ENCODE measurements at places on chromosomes 4 and X.

- no peak for DNase-seq
These were observed at the start of gene ANXA10 for GRCh38 chr4:168092176-168092712. Gene ANXA10 (plus strand): TSS chr4:168092537. CDS start chr4:168092701, 164 bp downstream.

GRCh38 chrX:96170626-96171025 lies 514.0 kb upstream of the DIAPH2 start:
- DNase-seq, result no peak

GRCh38 chrX:3134316-3134945 lies 93.2 kb downstream of the ARSF start:
- DNase-seq, result no peak

- DNase-seq, result no peak
These were observed 120.1 kb downstream of the AFF1 start for GRCh38 chr4:87054900-87055299.

DNA sequence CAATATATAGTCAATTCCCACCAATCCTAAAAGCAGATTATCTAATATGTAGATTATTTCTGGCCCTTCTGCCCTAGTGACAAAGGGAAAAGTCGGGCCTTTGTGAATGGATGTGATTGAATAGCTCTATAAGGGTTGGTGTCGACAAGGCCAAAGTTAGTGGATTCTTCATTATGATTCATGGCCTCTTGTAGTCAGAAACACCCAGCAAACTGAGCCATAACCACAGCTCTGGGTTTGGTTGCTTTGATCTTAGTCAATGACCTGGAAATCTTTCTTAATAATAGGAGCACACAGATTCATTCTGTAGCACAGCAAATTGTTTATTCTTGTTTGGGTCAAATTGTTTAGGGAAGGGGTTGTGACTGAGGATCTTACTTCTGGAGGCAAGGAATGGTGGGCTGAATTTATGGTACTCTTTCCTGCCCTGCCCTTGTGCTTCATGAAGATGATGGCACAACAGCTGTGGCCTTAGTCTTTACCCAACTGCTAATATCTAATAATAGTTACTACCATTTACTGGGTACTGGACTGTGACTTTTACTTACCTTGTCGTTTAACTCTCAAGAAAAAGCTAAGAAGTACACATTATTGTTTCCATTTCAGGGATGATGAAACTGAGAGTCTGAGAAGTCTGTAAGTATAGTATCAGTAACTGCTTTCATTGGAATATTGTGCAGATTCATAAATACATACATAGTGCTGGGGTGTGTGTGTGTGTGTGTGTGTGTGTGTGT lies 74.0 kb downstream of the AFF2 start:
- no peak for DNase-seq

- DNase-seq, result peak; percentile 29
These were observed 17.9 kb upstream of the ADD1 start for GRCh38 chr4:2825740-2826139.

DNA sequence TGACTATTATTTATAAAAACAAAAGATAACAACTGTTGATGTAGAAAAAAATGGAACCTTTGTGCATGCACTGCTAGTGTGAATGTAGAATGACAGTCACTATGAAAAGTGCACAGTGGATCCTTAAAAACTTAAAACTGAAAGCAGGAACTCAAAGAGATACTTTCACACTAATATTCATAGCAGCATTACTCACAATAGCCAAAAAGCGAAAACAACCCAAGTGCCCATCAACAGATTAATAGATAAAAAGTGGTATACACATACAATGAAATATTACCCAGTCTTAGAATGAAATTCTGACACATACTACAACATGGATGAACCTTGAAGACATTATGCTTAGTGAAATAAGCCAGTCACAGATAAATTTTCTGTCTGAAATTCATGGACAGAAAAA lies 23.8 kb downstream of the CENPC start:
- no peak for DNase-seq

GRCh38 chr4:77176640-77177039 lies 19.6 kb downstream of the CCNG2 start:
- no peak for DNase-seq

- no peak for DNase-seq
These were observed 229.0 kb downstream of the PPARGC1A start for GRCh38 chr4:23660865-23661264.

DNA sequence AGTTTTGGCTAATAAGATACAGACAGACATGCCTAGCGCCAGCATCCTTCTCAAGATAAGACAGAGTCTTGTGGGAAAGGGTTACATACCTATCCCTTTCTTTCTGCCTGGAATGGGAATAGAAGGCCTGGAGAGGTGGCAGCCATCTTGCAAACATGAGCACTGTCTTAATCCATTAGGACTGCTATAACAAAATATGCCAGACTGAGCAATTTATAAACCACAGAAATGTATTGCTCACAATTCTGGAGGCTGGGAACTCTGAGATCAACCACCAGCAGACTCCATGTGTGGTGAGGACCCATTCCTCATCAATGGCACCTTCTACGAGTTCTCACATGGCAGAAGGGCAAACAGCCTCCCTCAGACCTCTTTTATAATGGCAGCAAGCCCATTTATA lies 26.5 kb upstream of the NEIL3 start:
- no peak for DNase-seq
